ENCODE measurements at places on chromosomes 16 and 17.

- H3K4me1 ChIP-seq: no peaks in the 10 kb centered on the region
- H3K27ac ChIP-seq: no peak overlapping the region
- H3K4me3 ChIP-seq: no peak overlapping the region
- peaks cover 42% of the 10 kb centered on the region for H3K27me3 ChIP-seq
Observed at GRCh38 chr17:58028578-58028977, 21.5 kb upstream of the SRSF1 start.

DNA sequence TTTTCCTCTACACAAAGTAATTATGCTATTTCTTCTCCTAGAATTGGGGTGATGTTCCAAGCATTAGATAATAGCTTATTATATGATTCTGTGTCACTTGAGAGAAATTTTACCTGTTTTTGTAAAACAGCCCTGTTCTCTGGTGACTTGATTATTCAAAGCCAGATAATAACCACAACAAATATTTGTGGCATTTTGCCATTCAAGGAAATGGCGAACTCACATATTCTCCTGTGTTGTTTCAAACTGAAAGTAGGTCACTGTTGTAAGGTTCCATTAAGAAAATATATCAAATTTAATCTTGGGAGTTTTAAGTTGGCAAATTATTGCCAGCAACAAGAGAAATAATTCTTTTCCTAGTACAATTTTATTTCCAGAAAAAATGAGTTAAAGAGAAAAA is 124.8 kb downstream of the STXBP4 start:
- no peaks in the 10 kb centered on the region for H3K27me3 ChIP-seq
- DNase-seq: no peak
- H3K27ac ChIP-seq: no peak overlapping the region
- no peak overlapping the region for H3K4me3 ChIP-seq

DNA sequence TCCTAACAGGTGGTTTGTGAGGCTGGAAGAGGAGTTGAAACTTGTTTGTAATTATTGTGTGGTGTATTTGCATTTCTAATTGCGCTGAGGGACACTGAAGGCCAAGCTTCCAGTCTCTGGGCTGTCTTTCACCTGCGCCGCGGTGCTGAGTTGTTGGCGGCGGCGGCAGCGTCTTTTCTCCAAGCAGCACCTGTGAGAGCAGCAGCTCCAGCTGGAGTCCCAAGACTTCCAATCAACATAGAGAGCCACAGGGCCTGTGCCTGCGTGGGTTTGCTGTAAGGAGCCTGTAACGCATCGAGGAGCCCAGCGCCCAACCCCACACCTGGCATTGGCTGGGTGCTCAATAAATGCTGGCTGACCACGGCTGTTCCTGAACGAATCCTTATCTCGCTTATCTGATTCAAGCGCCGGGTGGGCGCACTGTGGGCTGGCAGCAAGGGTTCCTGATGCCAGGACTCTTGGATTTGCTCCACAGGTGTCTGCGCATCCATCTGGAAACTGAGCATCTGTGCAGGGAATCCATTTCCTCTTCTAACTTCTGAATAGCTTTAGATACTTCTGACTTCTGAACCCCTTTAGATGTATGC is 138.1 kb downstream of the ASIC2 start:
- peaks cover 9% of the 10 kb centered on the region for H3K4me1 ChIP-seq
- H3K4me3 ChIP-seq: no peak overlapping the region
- no peaks in the 10 kb centered on the region for H3K27me3 ChIP-seq
- no peak overlapping the region for H3K27ac ChIP-seq
- H3K36me3 ChIP-seq: no peaks in the 10 kb centered on the region

- no peak for DNase-seq
- no peaks in the 10 kb centered on the region for H3K36me3 ChIP-seq
- H3K4me1 ChIP-seq: no peaks in the 10 kb centered on the region
- H3K27me3 ChIP-seq: no peaks in the 10 kb centered on the region
- no peak overlapping the region for H3K27ac ChIP-seq
Observed at GRCh38 chr16:52861614-52862022, 191.1 kb downstream of the CHD9NB start.

- H3K27me3 ChIP-seq: peaks cover 12% of the 10 kb centered on the region
- DNase-seq: no peak
- no peak overlapping the region for H3K4me3 ChIP-seq
- no peak overlapping the region for H3K27ac ChIP-seq
- H3K4me1 ChIP-seq: no peaks in the 10 kb centered on the region
Observed at GRCh38 chr17:5631958-5632590, 47.8 kb upstream of the NLRP1 start.

DNA sequence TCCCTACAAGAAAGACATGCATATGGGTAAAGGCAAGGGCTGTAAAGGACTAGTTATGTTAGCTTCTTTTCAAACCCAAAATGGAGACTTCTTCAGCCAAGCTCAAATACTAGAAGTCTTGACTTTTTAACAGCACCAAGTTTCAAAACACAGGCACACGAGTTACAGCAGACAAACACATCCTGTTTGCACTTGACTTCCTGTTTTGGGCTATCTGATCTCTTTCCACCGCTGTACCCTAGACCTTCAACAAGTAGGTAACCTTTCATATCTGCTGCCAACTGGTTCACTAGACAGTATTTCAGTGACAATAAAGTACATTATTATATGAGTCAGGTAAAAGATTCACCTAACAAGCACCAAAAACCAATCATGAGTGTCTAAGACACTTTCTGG is 12.3 kb downstream of the RFFL start:
- peak overlapping the region; percentile 49 for H3K4me3 ChIP-seq
- H3K4me1 ChIP-seq: peaks cover 59% of the 10 kb centered on the region

DNA sequence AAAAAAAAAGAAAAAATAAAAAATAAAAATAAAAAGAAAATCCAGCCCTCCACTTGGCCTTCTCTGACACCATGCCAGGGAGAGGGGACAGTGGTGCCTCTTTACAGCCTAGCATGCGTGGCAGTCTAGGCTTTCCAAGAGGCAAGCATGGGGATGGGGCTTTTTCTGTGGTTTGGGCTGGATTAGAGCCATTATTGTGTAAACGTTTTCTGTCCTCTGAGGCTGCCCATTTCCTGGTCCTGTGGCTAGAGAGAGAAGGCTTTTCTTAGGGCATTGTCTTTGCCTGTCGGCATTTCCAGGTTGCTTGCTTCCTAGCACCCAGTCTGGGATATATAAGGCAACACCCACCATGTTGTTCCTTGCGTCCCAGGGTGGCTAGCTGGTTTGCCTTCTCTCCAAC is 2.7 kb upstream of the DHRS7B start:
- DNase-seq: no peak
- no peak overlapping the region for H3K4me3 ChIP-seq
- H3K27me3 ChIP-seq: peaks cover 2% of the 10 kb centered on the region
- H3K27ac ChIP-seq: no peak overlapping the region
- peaks cover 32% of the 10 kb centered on the region for H3K4me1 ChIP-seq
- no peaks in the 10 kb centered on the region for H3K36me3 ChIP-seq

GRCh38 chr17:56985371-56986162 is 7.6 kb downstream of the SCPEP1 start:
- no peaks in the 10 kb centered on the region for H3K27me3 ChIP-seq

DNA sequence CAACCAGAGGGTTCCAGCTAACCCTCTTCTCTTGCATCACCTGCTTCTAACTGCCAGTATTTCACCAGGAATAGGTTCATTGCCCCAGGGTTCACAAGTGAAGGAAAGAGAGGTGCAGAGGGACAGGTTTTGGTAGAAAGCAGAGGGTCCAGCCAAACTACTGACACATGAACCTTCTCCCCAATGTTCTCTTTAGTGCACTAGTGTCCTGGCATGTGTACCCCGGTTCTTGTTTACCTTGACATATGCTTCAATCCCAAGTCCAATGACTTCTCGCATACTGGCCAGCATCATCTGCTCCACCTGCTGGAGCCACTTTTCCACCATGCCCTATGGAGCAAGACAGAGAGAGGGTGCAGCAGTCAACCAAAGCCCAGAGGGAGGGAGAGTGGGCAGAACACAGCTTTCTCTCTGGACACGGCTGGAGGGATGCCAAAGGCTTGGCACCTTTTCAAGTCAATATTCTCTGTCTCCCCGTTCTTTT is 90.6 kb downstream of the DNAH3 start:
- H3K4me3 ChIP-seq: no peak overlapping the region
- no peaks in the 10 kb centered on the region for H3K36me3 ChIP-seq
- H3K27ac ChIP-seq: no peak overlapping the region

- H3K4me1 ChIP-seq: no peaks in the 10 kb centered on the region
- no peaks in the 10 kb centered on the region for H3K27me3 ChIP-seq
- no peak for DNase-seq
- H3K4me3 ChIP-seq: no peak overlapping the region
- H3K36me3 ChIP-seq: no peaks in the 10 kb centered on the region
Observed at GRCh38 chr16:1223355-1224214, 1.5 kb downstream of the TPSG1 start.

DNA sequence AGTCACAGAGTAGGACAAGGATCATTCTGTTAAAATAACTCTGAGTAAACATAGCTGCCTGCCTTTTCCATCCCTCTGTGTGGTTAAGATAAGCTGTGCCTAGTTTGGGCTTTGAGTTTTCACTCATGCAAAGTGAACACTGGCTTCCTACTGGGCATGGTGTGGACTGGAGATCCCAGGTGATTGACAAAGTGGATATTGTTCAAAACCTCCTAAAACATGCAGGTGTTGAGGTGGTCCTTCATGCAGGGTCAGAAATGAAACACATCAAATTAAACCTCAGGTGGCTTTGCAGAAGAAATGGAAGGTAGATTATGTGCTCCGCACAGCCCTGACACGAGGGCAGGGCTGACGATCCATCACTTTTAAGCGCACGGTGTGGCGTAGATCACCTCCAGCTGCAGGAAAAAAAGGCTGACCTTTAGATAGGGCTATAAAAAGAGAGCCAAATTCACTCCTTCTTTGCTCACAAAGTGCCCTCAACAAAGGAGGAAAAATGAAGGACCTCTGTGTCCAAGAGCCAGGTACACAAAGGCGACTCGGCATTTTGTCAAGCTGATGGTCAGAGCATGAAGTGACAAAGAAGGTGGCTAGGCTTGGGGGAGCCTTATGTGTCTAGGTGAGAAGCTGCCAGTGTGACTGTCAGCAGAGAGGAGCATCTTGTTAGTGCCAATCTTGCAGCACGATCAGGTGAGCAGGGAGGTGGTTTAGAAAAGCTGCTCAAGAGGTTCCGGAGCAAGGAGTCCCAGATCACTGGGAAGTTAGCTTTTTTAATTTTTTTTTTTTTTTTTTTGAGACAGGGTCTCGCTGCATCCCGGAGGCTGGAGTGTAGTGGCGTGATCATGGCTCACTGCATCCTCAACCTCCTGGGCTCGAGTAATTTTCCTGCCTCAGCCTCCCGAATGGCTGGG is 19.9 kb upstream of the ITPRIPL2 start:
- no peak for DNase-seq
- no peak overlapping the region for H3K4me3 ChIP-seq
- no peak overlapping the region for H3K27ac ChIP-seq
- no peaks in the 10 kb centered on the region for H3K27me3 ChIP-seq

- H3K4me3 ChIP-seq: no peak overlapping the region
- peaks cover 28% of the 10 kb centered on the region for H3K27me3 ChIP-seq
- no peaks in the 10 kb centered on the region for H3K36me3 ChIP-seq
Observed at GRCh38 chr16:57878586-57878985, 76.3 kb upstream of the KIFC3 start.

- H3K4me1 ChIP-seq: no peaks in the 10 kb centered on the region
- DNase-seq: no peak
- no peaks in the 10 kb centered on the region for H3K36me3 ChIP-seq
- H3K4me3 ChIP-seq: no peak overlapping the region
Observed at GRCh38 chr16:86217891-86218270, 292.4 kb upstream of the FOXF1 start.
